ENCODE measurements at places on chromosomes 3 and 15.

DNA sequence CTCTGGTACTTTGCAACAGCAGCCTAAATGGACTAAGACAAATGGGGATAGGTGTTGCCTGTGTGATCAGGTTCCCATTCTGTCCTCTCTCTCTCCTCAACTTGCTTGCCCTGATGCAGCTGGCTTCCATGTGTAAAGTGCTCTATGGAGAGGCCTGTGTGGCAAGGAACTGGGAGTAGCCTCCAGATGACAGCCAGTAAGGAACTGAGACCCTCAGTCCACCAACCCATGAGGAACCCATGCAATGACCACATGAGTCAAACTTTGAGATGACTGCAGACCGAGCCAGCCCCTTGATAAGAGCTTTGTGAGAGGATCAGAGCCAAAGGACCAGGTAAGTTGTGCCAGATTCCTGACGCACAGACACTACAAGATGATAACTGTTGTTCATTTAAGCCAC lies 74.6 kb upstream of the ADPGK start:
- DNase-seq, result no peak

GRCh38 chr3:172696357-172696756 lies 14.5 kb downstream of the NCEH1 start:
- no peak for DNase-seq

- no peak for DNase-seq
Observed at GRCh38 chr3:43526956-43527355, 94.9 kb downstream of the ANO10 start.

- no peak for DNase-seq
Observed at GRCh38 chr3:68485051-68485450, 447.3 kb downstream of the TAFA4 start.

DNA sequence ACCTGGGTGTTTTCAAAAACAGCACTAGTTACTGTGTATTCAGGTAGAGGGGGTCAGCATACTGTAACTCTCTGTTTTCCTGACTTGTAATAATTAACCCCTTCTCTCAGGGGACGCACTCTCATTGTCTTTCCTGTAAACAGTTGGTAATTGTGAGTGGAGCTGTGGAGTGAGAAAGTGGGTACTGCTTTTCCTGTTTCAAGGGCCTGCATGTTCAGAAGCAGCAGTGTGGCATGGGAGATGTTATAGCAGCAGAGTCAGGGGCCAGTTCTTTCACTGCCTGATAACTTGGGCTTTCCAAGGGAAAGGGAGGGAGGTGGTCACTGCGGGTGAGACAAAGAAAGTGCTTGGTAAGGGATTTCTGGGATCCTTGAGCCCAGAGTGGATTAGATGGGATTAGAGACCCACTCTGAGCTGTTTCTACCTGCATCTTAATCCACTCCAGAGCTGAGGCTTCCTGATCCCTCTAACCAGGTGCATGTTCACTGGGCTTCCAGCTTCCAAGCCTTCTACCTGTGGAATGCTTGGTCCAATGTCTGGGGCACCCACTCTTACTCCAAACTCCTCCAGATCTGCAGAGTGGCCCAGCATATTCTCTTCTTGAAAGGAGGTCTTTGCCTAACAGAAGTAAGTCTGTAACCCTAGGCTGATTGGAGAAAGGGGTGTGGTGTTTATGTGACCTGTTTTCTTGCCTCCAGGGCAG lies 105.2 kb downstream of the RPLP1 start:
- no peak for DNase-seq

- DNase-seq, result no peak
Observed at GRCh38 chr3:44109771-44110361, 131.8 kb upstream of the TOPAZ1 start.

DNA sequence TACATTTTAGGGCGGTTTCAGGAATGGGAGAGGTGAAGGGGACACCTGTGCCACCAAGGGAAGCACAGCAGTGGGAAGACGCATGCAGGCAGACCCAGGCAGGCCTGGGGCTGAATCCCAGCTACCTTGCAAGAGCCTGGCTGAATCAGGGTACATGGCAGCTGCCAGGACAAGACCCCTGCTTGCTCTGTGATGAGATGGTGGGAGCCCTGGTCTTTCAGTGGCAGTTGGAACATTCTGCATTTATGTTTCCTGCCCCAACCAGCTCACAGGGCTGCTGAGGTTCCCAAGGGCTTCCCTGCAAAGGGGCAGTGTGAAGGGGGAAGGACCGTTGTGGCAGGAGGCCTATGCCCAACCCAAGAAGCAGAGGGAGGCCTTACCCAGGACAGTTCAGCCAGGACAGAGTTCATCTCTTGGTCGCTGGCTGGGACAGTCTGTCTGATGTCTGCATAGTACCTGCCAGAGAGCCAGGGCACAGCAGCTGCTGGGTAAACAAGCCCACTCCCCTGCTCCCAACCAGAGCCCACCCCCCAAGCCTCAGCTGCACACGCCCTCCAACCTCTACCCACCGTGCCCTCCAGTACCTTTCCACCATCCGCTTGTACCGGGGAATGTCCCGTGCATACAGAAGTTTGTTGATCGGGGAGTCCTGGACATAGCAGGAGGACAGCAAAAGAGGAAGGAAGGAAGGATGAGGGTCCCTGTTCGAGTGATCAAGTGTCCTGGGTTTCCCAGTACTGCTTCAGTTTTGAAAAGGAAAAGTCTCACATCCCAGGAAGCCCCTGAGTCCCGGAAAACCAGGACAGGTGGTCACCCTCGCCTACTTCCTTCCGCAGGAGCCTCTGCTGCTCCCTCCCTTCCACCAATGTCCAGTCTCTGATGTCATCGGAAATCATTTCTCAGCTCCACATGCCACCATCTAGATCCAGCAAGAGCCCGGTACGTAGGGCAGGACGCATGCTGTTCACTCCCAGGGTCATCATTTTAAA lies 23.1 kb downstream of the PLXNB1 start:
- DNase-seq, result no peak

DNA sequence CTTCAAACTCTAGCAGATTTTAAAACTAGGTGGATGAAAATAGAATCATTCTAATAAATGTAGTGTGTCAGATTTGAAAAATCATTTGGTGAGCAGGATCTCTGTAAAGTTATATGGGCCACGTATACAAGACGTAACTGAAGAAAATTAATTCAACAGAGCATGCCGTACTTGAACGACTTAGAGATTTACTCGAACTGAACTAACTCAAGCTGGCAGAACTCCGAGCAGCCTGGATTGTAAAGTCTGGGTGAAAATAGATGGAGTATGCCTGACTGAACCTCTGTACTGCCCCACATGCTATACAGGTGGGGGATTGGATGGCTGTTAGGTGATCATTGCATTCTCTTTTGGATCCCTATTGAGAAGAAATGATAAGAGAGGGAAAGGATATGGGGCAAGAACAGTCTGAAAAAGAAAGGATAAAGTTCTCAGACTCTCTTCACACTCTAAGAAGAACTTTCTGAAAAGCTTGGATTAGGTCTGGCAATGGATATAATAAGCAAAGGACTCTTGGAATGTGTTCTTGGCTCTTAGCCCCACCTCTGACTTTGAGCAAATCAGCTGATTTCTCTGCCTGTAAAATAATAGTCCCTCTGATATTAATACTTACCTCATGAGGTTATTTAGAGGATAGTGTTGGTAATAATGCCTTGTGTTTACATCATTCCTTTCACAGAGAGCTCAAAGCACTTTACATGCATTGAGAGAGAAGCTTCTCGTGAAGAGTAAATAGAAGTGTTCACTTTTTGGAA lies 147.5 kb downstream of the FILIP1L start:
- no peak for DNase-seq

DNA sequence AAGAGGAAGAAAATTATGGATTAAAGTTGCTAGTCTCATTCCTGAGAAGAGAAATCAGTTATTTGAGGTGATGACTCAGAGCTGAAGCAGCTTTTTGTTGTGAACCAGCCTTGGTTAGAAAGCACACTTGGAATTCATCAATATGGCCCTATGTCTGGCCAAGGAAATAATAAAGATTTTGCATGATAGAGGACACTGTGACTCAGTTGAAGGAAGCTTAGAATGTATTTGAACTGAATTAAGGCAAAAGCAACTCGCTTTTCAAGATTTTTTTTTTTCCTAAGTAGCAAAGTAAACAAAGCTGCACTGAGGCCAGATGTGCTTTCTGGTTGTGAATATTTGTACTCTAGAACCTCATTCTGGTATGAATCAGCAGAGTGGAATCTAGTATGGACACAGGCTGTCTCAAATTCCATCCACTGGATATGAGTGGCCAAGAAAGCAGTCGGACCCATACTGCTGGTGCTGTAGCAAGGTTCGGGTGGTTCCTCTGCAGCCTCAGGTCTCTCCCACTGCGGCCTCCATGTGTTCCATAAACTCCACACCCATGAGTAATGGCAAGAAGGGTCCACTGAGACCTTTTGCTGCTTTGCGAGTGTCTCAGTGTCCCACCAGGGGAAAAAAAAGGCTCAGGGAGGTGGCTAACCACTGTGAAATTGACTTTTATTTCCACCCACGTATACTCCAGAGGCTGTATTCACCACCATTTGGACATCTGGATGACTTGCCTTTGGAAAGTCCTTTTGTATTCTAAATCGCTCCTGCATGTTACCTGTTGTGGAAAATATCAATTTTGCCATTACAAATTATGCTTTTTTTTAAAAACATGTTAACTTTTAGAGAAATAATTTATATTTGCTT lies 53.1 kb downstream of the TGFBR2 start:
- DNase-seq, result peak; percentile 49
